ENCODE measurements at places on chromosomes 7 and 10.

DNA sequence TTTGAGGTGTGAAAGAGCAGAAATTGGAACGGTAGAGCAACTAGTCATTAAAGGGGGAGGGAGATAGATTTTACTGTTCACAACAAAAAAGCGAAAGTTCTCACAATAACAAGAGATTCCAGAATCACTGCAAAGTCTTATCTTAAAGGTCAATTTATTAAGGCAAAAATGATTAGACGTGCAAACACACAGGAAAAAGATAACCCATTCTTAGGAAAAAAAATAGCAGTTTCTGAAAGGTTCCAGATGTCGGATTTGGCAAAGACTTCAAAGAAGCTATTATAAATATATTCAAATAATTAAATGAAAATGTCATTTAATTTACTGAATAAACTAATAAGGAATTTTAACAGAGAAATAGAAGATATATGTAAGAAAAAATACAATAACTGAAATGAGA is 70.8 kb upstream of the GNAI1 start:
- no peak for DNase-seq

DNA sequence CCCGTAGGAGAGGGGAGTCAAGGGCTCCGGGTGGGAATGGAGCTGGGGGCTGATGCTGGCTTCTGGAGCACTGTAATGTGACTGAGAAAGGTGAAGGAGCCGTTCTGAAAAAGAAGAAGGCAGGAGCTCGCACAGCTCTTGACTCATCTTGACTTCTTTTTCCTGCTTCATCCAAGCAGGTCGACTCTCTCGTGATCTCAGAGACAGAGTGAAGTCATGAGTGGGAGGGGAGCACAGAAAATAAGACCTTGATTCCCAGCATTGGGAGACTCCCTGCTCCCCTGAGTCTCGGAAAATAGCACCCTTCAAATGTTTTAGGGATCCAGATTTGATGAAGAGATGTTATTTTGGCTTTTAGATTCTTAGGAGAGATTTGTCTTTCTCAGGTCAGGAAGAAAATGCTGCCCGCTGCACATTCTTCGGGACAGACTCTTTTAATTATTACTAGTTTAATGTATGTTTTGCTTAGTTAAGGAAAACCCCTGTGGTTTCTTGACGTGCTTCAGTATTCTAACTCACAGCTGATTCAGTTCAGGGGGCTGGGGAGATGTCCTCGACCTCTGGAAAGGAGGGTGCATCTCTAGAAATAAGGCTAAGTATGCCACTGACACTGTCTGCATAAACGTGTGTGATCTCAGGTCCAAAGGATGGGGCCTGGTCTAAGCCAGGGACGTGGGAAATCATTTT is 34.1 kb downstream of the EGFR start:
- DNase-seq = no peak

- no peak for DNase-seq
These were observed 51.0 kb upstream of the ELN start for GRCh38 chr7:73976761-73977618.

GRCh38 chr10:70832852-70833528 is 17.2 kb downstream of the SGPL1 start:
- DNase-seq = peak; percentile 30

GRCh38 chr7:44132039-44132438 is 8.7 kb upstream of the POLD2 start:
- no peak for DNase-seq

DNA sequence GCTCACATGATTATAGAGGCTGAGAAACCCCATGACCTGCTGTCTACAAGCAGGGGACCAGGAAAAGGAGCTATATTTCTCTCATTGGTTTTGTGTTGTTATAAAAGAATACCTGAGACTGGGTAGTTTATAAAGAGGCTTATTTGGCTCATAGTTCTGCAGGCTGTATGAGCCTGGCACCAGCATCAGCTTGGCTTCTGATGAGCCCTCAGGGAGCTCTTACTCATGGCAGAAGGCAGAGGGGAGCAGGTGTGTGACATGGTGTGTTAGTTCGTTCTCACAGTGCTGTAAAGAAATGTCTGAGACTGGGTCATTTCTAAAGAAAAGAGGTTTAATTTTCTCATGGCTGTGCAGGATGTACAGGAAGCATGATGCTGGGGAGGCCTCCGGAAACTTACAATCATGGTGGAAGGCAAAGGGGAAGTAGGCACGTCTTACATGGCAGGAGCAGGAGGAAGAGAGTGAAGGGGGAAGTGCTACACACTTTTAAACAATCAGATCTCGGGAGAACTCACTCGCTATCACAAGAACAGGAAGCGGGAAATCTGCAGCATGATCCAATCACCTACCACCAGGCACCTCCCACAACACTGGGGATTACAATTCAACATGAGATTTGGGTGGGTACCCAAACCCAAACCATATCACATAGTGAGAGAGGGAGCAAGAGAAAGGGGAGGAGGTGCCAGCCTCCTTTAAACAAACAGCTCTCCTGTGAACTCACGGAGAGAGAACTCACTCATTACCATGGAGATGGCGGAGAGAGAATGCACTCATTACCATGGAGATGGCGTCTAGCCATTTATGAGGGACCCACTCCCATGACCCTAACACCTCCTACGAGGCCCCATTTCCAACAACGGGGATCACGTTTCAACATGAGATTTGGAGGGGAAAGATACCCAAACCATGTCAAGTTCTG is 133.4 kb downstream of the JCAD start:
- no peak for DNase-seq

GRCh38 chr10:128237710-128238109 is 111.5 kb upstream of the MKI67 start:
- no peak for DNase-seq

GRCh38 chr10:59269651-59270050 is 92.7 kb downstream of the FAM13C start:
- DNase-seq = no peak

- no peak for DNase-seq
These were observed 10.8 kb upstream of the PPP1R3C start for GRCh38 chr10:91643700-91644099.

GRCh38 chr10:113019096-113019495 is 69.0 kb downstream of the TCF7L2 start:
- DNase-seq = no peak

DNA sequence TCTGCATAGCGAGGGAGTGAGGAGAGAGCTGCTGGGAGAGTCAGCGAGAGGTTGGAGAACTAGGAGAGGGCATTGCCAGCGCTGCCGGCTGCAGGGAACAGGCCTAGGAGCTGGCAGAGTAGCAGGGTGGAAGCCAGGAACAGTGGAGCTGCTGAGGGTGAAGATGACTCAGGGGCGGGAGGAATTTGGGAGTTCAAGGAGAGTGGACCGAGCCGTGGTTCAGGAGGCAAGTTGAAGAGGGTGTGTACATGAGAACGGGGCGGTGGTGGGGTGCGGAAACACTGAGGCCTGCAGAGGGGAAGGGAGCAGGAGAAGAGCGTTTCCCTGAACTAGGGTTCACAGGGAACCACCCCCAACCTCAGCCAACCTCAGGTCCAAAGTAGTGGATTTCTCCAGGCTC is 31.5 kb downstream of the HIF1AN start:
- no peak for DNase-seq

DNA sequence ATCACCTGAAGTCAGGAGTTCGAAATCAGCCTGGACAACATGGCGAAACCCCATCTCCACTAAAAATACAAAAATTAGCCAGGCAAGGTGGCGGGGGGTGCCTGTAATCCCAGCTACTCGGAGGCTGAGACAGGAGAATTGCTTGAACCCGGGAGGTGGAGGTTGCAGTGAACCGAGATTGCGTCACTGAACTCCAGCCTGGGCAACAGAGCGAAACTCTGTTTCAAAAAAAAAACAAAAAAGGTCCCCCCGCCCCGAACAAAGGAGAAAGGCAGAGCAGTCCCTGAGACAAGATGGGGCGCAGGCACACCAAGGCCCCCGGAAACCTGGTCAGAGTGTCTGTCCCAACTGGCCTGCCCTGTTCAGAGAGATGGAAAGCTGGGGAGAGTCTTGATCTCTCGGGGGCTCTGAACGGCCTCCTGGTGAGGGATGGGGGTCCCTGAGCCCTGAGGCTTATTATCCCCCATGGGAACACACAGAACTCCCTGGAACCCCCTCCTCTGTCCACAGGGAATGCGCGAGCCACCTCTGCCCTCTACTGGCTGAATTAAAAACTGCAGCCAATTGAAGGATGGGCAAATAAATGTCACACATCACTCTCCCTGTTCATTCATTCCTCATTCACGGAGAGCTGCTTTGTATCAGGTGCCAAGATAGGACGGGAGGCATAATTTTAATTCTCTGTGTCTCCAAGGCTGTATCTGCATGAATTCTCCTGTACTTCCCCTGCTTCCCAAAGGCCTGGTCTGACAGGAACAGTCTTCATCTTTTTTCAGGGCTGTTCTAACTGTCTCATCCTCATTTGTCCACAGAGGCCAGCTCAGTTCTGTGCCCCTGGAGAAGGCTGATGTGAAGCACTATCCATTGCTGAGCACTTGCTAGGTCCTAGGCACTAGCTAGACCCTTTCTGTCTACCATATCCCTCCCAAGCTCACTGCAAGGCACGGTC is 28.9 kb downstream of the MAT1A start:
- no peak for DNase-seq

- DNase-seq = no peak
These were observed 32.6 kb downstream of the PRLHR start for GRCh38 chr10:118562851-118563250.

DNA sequence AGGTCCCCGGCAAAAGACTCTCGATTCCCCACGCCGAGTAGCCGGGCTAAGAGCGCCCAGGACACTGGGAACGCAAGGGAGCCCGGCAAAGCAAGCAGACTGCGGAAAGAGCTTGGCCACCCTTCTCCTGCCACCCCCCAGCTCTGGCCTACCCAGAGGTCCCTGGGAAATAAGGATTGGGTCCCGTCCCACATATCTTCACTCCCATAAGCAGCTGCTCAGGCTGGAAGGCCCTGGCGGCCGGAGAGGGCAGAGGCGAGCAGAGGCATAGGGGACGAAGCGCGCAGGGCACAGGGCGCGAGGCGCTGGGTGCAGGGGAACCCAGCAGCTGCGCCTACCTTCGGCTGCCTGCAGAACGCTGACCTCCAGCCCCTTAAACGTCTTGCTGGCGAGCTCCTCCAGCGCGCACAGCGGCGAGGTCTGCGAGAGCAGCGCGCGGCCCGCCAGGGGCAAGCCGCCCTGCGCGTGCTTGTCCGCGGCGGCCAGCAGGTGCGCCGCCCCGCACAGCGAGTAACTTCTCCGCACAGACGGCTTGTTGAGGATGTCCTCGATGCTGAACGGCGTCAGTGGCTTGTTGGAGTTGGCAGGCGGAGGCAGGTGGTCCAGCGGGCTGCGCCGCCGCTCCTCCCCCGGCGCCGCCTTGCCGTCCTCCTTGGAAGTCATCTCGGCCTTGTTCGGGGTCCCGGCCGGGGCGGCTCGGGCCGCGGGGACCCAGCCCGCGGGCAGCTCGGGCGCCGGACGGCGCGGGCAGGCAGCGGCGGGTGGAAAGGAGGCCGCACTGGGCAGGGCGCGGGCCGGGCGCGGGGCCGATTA is 904 bp downstream of the LBX1 start:
- DNase-seq = no peak

DNA sequence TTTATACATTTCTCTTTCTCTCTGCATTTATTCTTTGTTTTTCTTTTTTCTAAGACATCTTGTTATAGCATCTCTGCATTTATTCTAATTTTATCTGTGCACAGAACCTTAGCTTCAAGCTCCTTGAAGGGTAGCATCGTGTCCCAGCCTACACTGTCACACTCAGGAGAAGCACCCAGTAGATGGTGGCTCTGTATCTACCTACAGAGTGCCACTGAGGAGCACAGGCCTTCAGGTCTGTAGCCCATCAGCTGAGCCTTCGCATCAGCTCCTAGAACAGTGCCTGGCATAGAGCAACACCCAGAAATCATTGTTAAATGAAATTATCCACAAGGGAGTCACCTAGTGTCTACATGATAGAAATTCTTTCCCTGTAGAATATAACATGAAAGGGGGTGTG is 203.0 kb upstream of the KLF14 start:
- DNase-seq = no peak

DNA sequence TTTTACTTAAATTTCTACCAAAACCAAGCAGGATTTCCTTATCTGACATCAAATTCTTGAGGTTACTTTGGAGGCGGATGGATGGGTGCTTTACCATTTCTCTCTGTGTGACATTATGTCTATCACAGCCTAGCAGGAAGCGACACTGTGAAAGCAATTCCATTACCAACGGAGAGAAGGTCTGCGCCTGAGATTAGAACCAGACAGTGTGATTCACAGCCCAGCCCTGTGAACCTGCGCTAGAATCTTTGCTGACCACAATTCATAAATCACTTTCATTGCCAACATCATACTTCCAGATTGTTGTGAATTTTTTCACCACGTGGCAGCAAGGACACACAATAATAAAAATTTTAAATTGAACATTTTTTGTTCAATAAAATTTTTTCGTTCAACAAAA is 126.5 kb downstream of the CUBN start:
- peak; percentile 78 for DNase-seq

DNA sequence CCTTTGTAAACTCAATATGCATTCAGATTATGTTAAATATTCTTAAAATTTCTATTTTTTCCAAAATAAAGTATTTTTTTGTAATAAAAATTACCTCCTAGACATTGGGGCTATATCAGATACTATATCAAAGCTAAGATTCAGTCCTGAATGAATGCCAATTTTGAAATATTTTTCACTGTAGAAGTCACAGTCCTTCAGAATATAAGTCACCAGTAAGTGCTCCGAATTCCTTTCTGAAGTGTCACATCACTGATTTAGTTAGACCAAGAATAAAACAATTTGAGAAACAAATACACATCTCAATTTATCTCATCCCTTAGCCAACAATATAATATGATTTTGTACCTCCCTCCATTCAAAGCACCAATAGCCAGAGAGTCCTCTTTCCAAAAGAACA is 33.9 kb upstream of the GSAP start:
- no peak for DNase-seq

- no peak for DNase-seq
These were observed 50.0 kb downstream of the TRUB1 start for GRCh38 chr10:114987995-114988394.

GRCh38 chr7:72924733-72925545 is at the start of gene POM121:
TSS of gene POM121 (plus strand) at chr7:72925095. CDS start at chr7:72925122, 27 bp downstream.
- DNase-seq = peak; percentile 85

DNA sequence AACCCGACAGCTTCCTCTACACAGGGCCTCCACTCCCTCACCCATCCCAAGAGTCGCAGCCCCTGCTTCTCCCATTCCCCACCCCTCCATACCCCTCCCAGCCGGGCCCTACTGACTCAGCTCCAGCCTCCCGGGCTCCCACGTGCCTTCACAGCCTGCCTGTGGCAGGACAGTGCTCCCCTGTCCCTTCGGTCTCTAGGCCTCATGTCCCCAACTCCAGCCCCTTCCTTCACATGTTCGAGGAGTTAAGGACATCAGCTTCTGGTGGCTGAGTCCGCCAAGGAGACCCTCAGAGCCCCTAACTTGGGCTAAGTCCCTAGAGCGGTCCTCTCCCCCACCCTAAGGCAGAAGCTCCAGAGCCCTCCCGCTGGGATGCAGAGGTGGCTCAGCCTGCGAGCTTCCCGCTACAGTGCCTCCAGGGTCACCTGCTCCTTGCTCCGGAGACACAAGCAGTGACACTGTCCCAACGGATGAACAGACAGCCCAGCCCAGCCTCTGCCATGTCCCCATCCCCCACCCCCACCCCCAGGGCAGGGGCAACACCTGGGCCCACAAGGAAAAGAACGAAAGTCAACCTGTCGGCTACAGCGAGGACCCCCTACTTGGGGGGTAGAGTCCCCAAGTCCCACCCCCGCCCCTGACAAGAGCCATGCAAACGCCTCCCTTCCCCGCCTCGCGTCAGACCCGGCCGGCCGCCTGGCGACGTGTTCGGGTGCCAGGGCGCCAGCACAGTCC is 716 bp downstream of the SMARCD3 start:
- DNase-seq = no peak

GRCh38 chr7:143221737-143222136 is at the start of gene TAS2R40:
TSS of gene TAS2R40 (plus strand) at chr7:143222037. CDS start at chr7:143222079, 42 bp downstream.
- no peak for DNase-seq

GRCh38 chr10:109996766-109997171 is 11.0 kb upstream of the ADD3 start:
- DNase-seq = no peak

Measured in T-helper 2 cell treated with Interferon-gamma antibody and Interleukin-4, amounts not matched to agents 5 μg/mL and 100 μg/mL, for 36 hours (primary cell).